Activated naive CD8-positive, alpha-beta T cell treated with anti-CD3 and anti-CD28 coated beads, Interleukin-2, amount 50 U/mL, for 24 hours (primary cell): ENCODE measurements at places on chromosomes 3 and 15.

DNA sequence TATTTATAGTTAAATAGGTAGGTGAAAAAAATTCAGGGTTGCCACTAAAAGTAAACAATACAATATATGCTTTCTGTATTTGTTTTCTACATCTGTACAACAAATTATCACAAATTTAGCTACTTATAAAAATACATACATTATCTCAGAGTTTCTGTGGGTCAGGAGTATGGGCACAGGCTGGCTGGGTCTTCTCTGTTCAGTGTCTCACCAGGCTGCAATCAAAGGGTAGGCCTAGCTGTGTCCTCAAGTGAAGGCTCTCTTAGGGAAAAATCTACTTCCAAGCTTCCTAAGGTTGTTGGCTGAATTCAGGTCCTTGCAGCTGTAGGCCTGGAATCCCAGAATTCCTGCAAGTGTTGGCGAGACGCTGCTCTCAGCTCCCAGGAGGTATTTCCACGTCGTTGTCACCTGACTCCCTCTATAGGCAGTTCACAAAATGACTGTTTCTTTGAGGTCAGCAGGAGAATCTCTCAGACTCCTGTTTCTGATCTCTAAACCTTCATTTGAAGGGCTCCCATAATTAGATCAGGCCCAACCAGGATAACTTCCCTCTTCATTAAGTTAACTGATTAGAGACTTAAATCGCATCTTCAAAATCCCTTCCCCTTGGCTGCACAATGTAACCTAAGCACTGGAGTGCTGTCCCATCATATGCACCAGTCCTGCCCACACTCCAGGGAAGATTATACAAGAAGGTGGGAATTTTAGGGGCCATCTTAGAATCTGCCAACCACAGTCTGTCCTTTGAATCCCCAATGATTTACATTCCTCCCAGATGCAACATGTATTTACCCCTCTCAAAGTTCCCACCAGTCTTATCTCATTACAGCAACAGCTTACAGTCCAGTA, 296.6 kb downstream of the SUCLG2 start:
- H3K4me1 ChIP-seq, result peaks cover 24% of the 10 kb centered on the region
- no peak overlapping the region for H3K4me3 ChIP-seq
- DNase-seq, result no peak
- H3K27ac ChIP-seq, result no peak overlapping the region
- H3K36me3 ChIP-seq, result no peaks in the 10 kb centered on the region

DNA sequence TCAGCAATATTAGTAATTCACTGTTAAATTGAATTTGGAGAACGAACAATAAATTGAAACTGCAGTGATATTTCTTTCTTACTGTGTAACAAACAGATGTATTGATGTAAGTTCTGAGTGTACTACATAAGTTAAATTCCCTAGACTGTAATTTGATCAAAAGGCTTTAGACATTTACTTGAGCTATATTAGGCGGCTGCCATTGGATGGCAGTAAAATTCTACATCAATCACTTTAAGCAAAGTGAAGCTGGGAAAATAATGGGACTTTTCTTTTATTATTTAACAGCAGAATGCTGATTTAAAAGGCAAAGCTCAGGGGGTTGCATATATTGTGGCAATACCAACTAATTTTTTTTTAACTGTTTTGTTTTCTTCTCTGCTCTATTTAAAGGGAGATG, 212.6 kb upstream of the PLSCR5 start:
- H3K36me3 ChIP-seq, result no peaks in the 10 kb centered on the region
- no peak overlapping the region for H3K4me3 ChIP-seq
- no peak overlapping the region for H3K27ac ChIP-seq
- DNase-seq, result no peak

GRCh38 chr3:48503401-48504050, 448 bp downstream of the SHISA5 start:
- peak overlapping the region; percentile 77 for H3K4me3 ChIP-seq
- no peaks in the 10 kb centered on the region for H3K27me3 ChIP-seq
- peaks cover 44% of the 10 kb centered on the region for H3K4me1 ChIP-seq
- peak; percentile 41 for DNase-seq

DNA sequence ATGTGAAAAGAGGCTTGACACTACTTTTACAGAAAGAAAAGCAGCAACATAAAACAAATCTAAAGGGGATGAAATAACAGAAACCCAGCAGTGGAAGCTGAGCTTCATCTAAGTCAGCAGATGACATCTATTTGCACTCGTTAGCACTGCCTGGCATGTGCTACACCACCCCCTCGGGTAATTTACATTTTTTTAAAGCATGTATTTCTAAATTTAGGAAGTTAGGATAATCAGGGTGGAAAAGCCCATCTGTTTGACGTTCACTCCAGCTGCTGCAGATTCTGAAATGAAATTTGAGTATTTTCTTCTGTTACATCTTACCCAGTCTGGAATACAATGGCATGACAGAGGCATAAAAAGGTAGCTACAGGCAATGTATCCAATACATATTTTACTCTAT, 20.7 kb downstream of the IGSF11 start:
- no peaks in the 10 kb centered on the region for H3K4me1 ChIP-seq
- H3K4me3 ChIP-seq, result no peak overlapping the region
- peaks cover 2% of the 10 kb centered on the region for H3K27me3 ChIP-seq
- DNase-seq, result no peak
- H3K36me3 ChIP-seq, result no peaks in the 10 kb centered on the region

DNA sequence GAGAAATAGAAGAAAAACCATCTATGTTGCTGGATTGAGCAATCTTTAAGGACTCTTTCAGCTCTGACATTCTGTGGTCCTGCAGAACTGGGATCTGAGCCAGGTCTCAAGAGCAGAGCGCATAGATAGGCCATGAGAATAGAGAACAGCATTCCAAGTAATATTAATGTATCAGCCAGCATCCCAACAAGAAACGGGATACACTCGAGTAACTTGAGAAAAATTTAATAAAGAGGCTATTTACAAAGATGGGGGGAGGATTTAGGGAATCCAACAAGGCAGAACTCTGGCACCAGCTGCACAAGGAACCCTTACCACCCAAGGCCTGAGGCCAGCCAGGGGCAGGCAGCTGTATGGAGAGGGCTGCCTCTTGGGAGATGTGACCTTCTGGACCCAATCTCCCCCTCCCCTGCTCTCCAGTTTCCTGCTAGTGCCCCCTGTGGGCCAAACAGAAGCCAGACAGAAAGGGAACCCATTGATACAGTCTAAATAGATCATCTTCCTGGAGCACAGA, 8.2 kb downstream of the TMOD2 start:
- H3K27me3 ChIP-seq, result no peaks in the 10 kb centered on the region
- H3K27ac ChIP-seq, result no peak overlapping the region
- peaks cover 2% of the 10 kb centered on the region for H3K4me1 ChIP-seq
- no peak overlapping the region for H3K4me3 ChIP-seq

DNA sequence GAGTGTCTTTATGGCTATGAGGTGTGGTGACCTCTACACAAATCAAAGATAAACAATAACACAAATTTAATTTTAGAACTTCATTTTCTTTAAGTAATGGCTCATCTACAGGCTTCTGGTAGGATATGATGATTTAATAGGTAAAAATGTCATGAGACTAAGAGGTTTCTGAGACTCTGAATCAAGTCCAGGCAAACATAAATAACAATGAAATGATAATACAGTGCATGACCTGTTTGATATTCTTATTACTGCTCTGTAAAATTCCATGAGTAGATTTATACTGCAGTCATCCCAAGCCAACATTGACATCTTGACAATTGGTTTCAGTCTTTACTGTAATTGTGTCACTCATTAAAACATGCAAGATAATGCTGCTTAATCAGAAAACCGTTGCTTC, 936.8 kb downstream of the MCTP2 start:
- H3K4me3 ChIP-seq, result no peak overlapping the region
- H3K4me1 ChIP-seq, result no peaks in the 10 kb centered on the region
- H3K27ac ChIP-seq, result no peak overlapping the region
- DNase-seq, result no peak

DNA sequence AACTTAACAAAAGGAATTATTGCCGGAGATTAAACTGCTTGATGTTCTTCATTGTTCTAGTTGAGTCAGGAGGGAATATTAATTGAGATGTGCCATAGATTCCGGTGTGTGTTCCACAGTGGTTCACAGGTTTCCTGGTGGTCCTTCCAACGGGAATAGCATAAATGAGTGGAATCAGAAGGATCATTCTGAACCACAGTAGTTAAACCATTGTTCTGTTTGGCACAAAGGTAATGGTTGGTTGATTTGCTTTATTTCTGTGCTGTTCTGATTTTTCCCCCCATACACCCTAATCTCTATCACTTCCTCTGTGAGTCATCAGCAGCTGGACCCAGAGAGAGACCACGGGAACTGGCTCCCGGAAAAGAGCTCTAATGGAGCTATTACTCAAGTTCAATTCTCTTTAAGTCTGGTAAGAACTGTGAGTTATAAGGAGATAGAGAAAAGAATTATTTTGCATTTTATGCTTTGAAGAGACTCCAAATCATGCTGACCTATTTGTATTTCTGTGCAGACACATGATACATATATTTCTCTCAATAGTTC, 627.2 kb downstream of the ZIC1 start:
- H3K4me3 ChIP-seq, result no peak overlapping the region
- H3K27ac ChIP-seq, result no peak overlapping the region
- no peak for DNase-seq
- no peaks in the 10 kb centered on the region for H3K36me3 ChIP-seq

DNA sequence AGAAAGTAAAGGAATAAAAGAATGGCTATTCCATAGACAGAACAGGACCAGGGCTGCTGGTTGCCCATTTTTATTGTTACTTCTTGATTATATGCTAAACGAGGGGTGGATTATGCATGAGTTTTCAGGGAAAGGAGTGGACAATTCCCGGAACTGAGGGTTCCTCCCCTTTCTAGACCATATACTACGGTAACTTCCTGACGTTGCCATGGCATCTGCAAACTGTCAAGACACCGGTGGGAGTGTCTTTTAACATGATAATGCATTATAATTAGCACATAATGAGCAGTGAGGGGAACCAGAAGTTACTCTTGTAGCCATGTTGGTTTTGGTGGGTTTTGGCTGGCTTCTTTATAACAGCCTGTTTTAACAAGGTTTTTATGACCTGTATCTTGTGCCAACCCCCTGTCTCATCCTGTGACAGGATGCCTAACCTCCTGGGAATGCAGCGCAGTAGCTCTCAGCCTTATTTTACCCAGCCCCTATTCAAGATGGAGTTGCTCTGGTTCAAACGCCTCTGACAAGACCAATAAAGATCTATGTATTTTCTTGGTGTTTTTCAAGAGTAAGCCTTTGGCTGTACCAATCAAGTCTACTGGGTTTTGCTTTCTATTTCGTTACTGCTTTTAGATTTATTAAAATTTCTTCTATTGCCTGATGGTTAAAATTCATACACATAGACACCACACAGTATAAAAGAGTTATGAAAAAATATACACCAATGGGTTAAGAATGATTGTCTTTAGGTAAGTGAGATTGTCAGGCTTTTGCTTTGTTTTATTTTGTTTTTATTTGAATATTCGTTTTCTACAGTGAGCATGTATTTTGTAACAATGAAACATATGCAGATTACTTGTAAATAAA, 37.4 kb upstream of the CTDSPL start:
- H3K4me1 ChIP-seq, result no peaks in the 10 kb centered on the region
- H3K4me3 ChIP-seq, result no peak overlapping the region
- no peak overlapping the region for H3K27ac ChIP-seq
- DNase-seq, result no peak
- H3K36me3 ChIP-seq, result no peaks in the 10 kb centered on the region

DNA sequence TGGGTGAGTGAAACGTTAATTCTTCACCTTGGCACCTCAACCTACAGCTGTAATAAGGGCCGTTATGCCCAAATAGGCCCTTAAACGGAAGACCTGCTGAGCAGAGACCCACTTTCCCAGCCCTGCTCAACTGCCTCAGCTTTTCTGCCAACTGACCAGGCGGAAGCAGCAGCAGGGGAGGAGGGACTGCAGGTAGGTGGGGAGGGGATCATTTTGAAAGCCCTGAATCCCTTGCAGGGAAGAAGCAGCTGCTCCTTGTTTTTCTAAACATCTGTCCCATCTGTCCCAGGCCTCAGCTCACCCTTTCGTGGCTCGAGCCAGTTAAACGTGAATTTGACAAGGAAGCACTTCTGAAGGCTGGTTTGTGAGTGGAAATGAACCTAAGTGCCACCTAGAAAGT, 978 bp upstream of the CMC1 start:
- no peaks in the 10 kb centered on the region for H3K27me3 ChIP-seq
- peak overlapping the region; percentile 91 for H3K27ac ChIP-seq
- peaks cover 44% of the 10 kb centered on the region for H3K4me1 ChIP-seq
- peaks cover 10% of the 10 kb centered on the region for H3K36me3 ChIP-seq
- peak overlapping the region; percentile 93 for H3K4me3 ChIP-seq

GRCh38 chr3:156743859-156744258, 69.5 kb downstream of the TIPARP start:
- H3K4me3 ChIP-seq, result no peak overlapping the region
- H3K4me1 ChIP-seq, result no peaks in the 10 kb centered on the region
- DNase-seq, result no peak
- H3K27ac ChIP-seq, result no peak overlapping the region
- H3K36me3 ChIP-seq, result peaks cover 3% of the 10 kb centered on the region

- no peak overlapping the region for H3K4me3 ChIP-seq
- no peaks in the 10 kb centered on the region for H3K36me3 ChIP-seq
- peak; percentile 47 for DNase-seq
- no peak overlapping the region for H3K27ac ChIP-seq
- H3K27me3 ChIP-seq, result no peaks in the 10 kb centered on the region
Measured at GRCh38 chr3:73086071-73086494, 24.6 kb downstream of the EBLN2 start.

DNA sequence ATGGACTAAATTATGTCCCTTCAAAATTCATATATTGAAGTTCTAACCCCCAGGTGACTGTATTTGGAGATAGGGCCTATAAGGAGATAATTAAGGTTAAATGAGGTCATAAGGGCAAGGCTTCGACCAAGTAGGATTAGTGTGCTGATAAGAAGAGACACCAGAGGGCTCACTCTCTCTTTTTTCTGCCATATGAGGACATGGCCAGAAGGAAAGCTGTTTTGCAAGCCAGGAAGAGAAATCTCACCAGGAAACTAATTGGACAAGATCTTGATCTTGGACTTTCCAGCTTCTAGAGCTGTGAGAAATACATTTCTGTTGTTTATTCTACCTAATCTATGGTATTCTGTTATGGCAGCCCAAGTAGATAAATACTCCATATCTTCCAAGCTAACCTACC, 503.6 kb upstream of the NAALADL2 start:
- no peaks in the 10 kb centered on the region for H3K36me3 ChIP-seq
- DNase-seq, result no peak
- H3K4me3 ChIP-seq, result no peak overlapping the region
- no peaks in the 10 kb centered on the region for H3K27me3 ChIP-seq

DNA sequence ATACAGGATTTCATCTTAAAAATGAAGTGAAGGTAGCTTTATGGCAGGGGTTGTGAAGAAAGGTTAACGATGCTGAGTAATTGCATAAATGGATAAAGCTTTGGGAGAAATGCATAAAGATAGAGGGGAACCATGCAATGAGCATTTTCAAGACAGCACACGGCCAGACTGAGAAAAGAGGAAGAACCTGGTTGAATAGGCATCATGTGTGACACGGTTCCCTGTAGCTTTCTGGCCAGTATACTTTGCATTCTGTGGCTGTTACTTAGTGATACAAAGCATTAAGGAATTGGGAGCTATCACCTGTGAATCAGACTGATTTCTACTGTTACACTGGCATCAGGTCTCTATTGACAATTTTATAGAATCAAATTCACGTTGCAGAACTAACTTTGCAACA, 33.3 kb downstream of the NR2C2 start:
- peaks cover 12% of the 10 kb centered on the region for H3K4me1 ChIP-seq
- H3K27me3 ChIP-seq, result no peaks in the 10 kb centered on the region
- no peak overlapping the region for H3K4me3 ChIP-seq
- no peak overlapping the region for H3K27ac ChIP-seq
